ENCODE measurements at places on chromosomes 3 and 15. TPM values are rescaled to one million over a fixed set of nuclear protein-coding genes. Genes with fewer than 3 reads are reported as not detected.

The MESP2 gene
- not detected for total RNA-seq

DNA sequence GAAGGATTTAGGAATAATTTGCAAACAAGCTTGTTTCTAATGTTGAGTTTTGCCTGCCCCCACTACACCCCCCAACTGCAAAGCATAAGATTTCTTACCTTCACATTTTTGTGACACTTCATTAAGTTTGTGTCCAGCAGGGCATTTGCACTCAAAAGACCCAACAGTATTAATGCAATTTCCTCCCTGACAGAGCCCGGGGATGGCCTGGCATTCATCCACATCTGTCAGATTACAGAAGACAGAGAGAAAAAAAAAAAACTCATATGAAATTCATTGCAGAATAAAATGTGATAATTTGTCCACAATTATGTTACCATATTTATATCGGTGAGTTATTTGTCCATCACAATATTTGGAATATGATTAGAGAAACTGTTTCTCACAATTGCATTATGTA lies 111.5 kb downstream of the FBN1 start:
- DNase-seq: no peak

The PPARG gene
- total RNA-seq: 128 TPM

DNA sequence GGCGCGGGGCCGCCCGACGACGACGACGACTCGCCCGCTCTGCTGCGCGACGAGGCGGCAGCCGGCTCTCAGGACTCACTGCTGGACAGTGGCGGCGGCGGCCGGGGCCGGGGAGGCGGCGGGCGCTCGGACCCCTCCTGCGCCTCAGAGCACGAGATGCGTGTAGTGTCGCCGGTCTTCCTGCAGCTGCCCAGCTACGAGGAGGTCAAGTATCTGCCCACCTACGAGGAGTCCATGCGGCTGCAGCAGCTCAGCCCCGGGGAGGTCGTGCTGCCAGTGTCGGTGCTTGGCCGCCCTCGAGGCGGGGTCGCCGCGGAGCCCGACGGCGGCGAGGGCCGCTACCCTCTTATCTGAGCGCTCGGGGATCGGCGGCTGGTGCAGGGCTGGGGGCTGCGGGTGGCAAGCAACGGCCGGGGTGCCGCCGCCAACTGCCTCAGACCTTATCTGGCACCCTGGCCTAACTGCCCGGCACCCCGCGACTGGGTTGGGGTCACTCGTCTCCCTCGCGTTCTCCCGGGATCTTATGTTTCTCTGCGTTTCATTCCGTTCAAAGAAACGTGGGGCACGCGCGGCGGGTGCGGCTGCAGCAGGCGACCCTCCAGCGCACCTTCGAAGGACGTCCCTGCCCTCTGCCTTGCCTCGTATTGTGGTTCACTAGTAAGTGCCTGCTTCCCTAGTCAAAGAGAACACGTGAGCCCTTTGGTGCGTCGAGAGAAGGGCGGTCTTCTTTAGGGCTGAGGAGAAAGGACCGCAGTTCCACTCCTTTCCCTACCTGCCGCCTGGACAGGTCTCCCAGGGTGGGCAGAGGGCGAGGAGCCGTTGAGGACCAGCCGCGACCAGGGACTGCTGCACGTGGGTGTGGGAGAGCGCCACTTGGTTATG lies 1.0 kb downstream of the C3orf80 start:
- DNase-seq: no peak

- DNase-seq: no peak
Observed at GRCh38 chr3:63611382-63611781, 41.1 kb upstream of the SNTN start.

GRCh38 chr15:75347222-75348033 lies 589 bp downstream of the NEIL1 start:
- peak; percentile 79 for DNase-seq

The RGMA gene
- total RNA-seq: 9.7 TPM

DNA sequence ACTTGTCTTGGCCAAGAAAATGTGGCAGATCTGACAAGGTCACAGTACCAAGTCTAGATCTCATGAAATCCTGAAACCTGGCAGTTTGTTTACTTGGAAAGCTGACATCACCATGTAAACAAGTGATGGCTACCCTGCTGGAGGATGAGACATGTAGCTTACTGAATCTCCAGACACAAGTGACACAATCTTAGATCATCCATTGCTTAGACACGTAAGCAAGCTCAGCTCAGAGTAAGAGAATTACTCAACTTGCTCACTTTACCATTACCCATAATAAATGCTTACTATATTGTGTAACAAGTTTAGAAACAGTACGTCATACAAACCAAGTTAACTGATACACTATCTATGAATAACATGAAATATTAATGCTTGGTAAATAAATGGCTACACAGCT lies 263.8 kb downstream of the TBC1D5 start:
- no peak for DNase-seq

GRCh38 chr3:134056464-134056891 lies 26.8 kb upstream of the SLCO2A1 start:
- no peak for DNase-seq

The PLOD2 gene
- 17.9 TPM for total RNA-seq

DNA sequence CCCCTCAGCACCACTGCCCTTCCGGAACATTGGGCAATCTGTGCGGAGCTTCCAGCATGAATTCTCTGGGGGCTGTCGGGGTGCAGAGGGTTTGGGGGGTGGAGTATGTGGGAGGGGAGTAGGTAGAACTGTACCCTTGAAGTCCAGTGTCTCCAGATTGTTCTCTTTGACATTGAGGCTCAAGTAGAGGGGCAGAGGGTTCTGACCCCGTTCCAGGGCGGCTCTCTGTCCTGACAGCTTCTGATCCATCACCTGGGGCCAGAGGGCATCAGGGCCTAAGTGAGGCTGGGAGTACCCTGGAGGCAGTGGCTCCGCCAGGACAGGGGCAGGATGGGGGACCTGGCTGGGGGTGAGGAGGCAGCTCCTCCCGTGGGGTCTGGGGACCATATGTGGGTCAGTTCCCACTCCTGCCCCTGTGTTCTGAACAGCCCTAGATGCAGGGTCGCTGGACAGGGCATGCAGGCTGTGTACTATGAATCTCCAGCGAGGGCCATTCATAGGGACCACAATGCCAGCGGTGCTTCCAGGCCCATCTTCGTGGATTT lies 22.1 kb downstream of the PLA2G4D start:
- no peak for DNase-seq

DNA sequence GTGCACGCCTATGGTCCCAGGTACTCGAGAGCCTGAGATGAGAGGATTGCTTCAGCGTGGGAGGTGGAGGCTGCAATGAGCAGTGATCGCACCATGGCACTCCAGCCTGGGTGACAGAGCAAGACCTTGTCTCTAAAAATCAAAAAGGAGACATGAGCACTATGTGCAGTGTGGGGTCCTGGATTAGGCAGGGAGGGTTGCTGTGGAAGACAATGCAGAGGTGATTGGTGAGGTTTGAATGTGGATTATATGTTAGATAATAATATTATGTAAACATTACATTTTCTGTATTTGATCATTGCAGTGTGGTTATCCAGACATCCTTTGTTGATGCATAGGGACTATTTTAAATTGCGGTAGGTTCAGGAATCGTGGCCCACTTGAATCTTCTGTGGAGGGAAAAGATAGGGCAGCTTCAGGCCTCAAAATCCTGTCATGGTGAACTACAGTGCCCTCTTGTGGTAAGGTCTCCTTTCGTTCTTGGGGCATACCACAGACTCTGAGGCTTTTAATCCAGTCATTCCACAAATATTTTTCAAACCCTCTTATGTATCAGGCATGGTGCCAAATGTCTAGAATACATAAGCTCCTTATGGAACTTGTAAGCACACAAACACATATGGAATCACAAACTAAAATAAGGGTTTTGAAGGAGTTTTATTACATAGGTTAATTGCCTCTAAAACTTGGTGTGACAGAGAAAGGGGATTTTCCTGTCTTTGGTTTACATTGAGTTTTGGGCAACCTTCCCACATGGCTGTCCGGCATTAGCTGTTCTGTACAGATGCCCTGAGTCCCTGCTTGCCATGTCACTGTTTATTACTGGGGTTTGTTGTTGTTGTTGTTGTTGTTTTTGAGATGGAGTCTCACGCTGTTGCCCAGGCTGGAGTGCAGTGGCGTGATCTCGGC lies 37.7 kb downstream of the GPD1L start:
- no peak for DNase-seq

- no peak for DNase-seq
Observed at GRCh38 chr3:52830535-52831258, at the start of gene ITIH4. ITIH4 (minus strand) TSS chr3:52830672; CDS start chr3:52830642, 30 bp downstream.

The TUSC7 gene
- total RNA-seq: not detected

The HIGD2B gene
- total RNA-seq: not detected

The CFAP44 gene
- total RNA-seq: 14.1 TPM

The FRMD5 gene
- 0.12 TPM for total RNA-seq

The LOXL1 gene
- total RNA-seq: 7.6 TPM

The ZNF774 gene
- total RNA-seq: 5.5 TPM

DNA sequence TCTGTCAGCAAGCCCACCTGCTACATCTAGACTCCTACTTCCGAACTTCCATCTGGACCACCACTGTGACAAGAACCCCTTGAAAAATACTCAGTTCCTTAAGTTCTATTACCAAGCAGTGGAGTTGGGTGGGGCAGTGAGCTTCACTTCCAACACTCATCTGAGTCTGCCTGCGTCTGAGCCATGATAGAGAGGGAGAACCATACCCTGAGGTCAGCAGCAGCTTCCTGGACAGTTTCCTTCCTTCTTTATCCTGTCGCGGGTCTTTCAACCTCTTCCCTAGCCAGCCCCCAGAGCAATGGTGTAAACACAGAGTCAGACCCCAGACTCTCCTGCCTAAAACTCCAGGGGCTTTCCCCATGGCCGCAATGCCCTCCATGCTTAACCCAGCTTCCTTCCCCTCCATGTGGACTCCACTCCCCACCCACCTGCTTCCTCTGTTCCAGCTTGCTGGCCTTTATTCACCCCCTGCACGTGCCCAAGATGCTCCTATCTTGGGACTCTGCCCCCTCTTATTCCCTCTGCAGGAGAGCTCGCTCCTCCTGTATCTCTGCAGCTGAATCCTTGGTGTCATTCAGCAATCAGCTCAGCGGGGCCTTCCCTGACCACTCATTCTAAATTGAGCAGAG lies 211.2 kb downstream of the SHQ1 start:
- DNase-seq: no peak

GRCh38 chr3:171598990-171599389 lies 138.8 kb upstream of the TNIK start:
- DNase-seq: no peak

GRCh38 chr3:188472336-188472735 lies 318.4 kb downstream of the LPP start:
- DNase-seq: no peak

DNA sequence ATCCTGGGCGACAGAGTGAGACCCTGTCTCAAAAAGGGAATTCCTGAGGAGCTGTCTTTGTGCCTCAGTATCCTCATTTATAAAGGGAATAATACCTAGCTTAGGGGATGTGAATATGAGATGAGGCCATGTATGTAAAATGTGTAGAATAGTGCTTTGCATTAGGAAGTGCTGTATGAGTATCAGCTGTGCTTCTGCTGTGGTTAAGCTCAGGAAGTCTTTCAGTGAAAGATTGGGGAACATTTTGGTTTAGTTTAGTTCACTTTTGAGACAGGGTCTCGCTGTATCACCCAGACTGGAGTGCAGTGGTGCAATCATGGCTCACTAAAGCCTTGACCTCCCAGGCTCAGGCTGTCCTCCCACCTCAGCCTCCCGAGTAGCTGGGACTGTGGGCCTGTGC lies 10.6 kb downstream of the THUMPD3 start:
- DNase-seq: no peak

DNA sequence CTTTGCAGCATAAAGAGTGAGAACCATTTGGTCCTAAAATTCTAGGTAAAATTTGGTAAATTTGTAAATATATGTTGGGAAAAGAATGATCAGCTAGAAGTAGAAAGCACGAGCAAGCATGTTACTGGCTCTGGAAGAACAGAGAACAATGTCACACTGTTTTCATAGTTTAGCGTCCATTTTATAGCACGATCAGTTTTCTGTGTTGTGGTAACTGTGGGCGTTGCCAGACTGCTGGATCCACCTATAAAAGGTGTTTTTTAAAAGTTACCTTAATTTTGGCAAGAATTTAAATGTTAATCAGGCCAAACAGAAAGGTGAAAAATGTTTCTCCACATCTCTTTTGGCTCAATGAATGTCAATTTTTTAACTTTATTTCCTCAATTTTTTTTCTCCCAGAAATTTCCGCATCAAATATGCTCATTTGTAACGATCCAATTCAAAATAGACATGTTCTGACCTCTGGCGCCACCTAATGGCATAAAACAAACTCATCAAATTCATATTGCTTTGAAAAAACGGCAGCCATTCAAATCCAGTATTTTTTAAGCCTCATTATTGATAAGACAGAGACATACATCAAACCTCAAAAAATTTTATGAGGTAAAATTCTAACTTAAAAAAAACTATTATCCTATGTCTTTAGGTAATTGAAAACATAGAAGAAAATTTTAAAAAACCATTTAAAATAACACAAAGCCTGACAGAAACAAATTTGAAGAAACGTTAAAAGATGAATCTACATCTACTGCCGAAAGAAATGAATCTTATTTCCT lies 5.5 kb upstream of the GP5 start:
- no peak for DNase-seq

DNA sequence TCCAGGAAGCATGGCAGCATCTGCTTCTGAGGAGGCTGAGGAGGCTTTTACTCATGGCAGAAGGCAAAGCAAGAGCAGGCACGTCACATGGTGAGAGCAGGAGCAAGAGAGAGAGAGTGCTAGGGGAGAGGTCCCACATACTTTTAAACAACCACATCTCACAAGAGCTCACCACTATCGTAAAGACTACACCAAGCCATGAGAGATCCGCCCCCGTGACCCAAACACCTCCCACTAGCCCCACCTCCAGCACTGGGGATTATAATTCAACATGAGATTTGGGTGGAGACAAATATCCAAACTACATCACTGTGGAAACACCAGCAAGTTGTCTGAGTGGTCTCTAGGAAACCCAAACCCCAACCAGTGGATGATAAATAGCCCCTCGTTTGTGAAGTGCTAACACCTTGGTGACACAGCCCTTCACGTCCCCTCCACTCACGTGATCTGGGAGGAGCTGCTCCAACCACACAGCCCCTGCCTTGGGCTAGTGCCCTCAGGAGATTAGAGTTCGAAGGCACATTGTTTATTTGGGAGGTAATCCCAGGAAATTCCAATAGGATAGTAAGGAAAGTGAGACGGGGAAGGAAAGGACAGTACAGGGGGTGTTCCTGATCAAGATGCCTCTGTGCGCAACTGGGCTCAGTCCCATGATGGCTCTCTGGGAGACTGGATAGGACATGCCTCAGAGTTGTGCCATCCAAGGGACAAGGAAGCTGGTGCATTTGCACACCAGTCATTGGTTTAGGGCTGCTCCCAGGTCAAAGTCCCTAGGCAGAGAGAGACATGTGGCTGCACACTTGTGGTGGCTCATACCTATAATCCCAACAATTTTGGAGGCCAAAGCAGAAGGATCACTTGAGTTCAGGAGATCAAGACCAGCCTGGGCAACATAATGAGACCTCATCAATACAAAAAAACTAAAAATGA lies 80.6 kb upstream of the CTNNB1 start:
- DNase-seq: no peak

DNA sequence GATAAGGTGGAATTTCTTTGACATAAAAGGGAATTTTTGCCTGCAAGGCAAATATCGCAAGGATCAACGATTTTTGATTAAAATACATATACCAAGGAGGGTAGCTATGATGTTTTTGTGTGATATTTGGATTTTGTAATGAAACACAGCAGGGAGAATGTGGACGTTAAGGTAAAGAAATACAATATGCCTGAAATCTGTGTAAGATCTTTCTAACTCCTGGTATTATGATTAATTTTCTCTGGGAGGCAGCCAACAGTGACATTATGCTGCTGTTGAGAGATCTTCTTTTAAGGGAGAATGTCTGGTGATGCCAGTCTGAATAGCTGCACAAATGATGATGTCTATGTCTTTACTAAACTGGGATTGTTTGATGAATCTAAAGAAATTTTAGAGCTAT lies 972.2 kb downstream of the SQOR start:
- DNase-seq: no peak

Measured in lower lobe of right lung (tissue), 2 donors.